ENCODE measurements at places on chromosomes 2 and 18.

GRCh38 chr2:172488556-172488955 is 61.2 kb downstream of the ITGA6 start:
- no peak for DNase-seq

- DNase-seq = no peak
Measured at GRCh38 chr2:112879491-112880041, 31.4 kb upstream of the IL37 start.

GRCh38 chr2:10887476-10887875 is 24.3 kb upstream of the KCNF1 start:
- peak; percentile 2 for DNase-seq

DNA sequence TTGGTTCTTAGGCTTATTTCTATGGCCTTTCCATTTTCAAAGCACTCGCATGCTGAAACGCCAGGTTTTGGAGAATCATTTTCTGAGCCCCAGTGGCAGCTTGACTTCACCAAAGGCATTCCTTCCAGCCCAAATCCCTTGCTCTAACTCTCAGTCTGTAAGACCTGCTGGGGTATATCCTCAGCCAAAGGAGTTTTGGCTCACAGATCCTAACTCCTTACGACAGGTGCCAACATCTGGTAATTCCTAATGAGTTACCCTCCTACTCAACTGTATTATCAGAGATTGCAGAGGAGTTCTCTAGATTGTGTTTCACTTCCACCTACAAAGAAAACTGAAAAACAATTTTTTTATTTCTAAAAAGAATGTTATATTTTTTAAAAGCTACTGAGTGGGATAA is 79.0 kb upstream of the RAB27B start:
- DNase-seq = no peak

- DNase-seq = no peak
Measured at GRCh38 chr2:9174771-9175437, 31.7 kb upstream of the ASAP2 start.

GRCh38 chr18:3603421-3604234 is 153.7 kb downstream of the TGIF1 start:
- DNase-seq = no peak

DNA sequence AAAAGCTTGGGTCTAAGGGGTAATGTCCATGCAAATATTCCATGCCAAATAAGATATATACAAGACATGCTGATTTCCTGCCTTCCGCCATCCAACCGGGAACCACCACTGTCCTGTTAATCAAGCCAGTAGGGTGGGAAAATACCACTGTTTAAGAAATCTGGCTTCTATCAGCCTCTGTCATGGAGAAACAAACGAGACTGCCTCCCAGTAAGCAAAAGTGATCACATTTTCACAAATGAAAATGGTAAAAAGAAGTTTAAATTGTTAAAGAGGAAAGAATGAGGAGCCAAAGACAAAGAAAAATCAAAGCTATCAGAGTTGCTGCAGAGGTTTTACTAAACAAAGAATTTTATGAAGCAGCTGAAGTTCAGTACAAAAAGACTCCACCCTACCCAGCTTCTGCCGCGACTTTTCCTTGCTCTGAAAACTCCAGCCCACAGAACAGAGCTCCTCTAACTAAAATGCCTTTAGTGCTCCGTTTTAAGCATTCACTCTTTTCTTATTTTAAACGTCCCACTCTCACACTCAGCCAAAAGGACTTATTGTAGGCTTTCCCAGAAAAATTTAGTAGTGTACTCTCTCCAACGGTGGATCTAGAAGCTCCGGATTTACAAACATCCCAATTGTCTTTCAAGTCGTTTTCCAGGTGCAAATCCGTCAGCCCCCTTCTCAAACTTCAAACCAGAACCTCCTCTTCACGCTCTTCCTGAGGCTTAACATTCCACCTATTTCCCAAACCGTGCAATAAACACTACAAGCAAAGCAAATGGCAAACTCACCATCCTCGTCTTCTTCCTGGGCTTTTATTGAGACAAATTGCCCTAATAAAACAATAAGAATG is 613 bp downstream of the COL5A2 start:
- DNase-seq = no peak

- no peak for DNase-seq
Measured at GRCh38 chr2:214651451-214651850, 158.0 kb downstream of the BARD1 start.

DNA sequence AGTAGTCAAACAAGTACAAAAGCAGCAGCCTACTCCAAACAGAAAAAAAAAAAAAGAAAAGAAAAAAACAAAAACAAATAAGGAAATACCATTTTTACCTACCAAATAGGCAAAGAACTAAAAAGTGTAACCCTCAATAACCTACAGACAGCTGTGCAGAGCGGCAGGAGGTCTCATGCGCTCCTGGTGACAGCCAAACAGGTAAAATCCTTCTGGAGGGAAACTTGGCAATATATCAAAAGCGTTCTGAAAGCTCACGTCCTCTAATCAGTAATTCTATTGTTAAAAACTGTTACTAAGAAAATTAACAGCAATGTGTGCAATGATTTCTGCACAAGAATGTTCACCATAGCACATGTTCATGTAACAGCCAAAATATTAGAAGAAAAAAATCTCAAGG is 105.6 kb downstream of the AFF3 start:
- DNase-seq = no peak

DNA sequence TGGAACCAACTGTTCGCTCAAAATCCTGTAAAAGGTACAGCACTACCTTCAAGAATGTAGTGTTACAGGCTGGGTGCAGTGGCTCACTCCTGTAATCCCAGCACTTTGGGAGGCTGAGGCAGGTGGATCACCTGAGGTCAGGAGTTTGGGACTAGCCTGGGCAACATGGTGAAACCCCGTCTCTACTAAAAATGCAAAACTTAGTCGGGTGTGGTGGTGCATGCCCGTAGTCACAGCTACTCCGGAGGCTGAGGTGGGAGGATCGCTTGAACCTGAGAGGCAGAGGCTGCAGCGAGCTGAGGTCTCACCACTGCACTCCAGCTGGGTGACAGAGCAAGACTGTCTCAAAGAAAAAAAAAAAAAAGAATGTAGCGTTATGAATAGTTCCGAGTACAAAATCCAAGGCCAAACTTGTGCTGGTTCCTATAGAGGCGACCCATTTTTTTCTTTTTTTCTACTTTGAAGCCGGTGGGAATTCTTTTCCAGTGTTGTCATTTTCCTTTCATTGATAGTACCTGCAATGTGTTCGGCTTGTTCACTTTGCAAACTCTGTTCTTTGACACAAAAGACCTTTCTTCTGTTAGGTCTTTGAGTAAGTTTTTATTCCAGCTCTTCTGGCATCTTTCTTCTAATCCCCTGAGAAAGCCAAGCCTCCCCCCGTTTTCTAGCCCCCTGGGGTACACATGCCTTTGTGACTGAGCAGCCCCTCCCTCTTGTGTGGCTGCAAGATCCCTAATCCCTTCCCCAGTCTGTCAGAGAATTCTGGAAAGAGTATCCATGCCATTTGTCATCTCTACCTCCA is 25.1 kb downstream of the INPP5D start:
- DNase-seq = no peak

- DNase-seq = no peak
Measured at GRCh38 chr2:45013229-45014015, 4.2 kb upstream of the SIX2 start.

GRCh38 chr18:13369756-13370510 is 151.4 kb downstream of the LDLRAD4 start:
- DNase-seq = no peak

- DNase-seq = no peak
Measured at GRCh38 chr18:58222432-58223125, 178.6 kb downstream of the NEDD4L start.

DNA sequence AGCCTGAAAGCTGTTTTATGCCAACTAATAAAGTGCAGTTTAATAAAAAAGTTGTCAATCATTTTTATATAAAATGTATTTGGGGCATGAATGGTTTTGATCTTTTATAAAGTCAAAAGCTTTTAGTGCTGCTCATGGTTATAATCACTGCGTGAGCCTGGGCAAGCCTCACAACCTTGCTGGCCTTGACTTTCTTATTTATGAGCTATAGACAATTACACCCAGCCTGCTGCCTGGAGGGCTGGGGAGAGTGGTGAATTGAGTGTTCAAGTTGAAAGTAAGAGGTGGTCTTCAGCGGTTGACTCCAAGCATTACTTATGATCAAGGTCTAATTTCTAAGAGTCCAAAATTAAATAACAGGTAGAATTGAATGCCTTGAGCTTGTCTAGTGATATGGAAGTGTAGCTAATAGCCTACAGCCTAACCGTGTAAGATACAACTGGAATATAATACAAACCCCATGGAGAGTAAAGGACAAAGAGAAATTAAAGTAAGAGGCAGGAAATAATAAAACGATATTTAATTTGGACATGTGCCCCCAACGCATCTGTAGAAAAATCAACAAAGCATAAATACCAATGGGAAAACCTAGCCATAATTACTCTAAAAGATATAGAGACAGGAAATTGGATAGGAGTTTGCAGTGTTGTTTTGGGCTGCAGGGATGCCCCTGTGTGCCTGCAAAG is 106.0 kb upstream of the CYP1B1 start:
- no peak for DNase-seq

DNA sequence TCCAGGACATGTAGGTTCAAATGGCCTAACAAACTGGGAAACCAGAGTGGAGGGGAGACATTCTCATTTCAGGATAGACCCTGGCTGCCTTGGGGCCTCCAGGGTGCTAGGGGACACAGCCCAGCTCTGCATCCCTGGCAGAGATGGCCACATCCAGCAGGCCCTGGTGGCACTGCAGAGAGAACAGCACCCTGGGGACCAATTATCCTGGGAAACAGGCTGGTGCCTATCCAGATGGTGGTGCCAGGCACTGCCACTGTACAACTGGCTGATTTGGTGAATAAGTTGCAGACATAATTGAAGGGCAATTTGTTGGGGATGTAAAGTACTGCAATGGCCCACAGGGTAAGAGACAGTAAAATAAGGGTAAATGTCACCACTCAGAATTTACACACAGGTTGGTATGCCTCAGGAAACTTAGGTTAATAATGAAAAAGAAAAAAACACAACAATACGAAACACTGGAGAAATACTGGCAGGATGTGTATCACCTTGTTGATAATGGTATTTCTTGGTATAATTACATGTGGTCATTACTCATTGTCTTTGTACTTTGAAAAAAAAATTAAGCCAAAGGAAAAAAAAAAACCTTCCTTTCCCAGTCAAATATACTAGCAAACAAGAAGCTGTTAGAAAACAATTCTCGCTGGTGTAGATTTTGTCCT is 12.8 kb upstream of the SFTPB start:
- DNase-seq = no peak

DNA sequence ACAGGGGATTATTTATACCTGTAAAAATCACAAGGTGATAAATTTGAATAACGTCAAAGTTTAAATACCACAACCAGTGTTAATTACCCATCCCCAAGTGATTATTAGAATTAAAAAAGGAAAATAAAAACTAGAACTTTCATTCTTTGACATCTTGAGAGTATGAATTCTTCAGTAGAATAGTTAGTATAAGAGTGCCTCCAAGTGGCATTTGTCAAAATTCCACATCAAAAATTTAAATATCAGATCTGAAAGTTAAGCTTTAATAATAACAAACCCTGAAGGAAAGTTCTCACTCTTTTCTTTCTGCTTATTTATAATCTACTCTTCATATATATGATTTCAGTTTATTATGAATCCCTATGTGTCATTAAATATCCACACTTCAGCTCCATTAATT is 273.7 kb upstream of the KYNU start:
- no peak for DNase-seq

GRCh38 chr2:3759331-3759730 is 56.0 kb downstream of the DCDC2C start:
- no peak for DNase-seq

DNA sequence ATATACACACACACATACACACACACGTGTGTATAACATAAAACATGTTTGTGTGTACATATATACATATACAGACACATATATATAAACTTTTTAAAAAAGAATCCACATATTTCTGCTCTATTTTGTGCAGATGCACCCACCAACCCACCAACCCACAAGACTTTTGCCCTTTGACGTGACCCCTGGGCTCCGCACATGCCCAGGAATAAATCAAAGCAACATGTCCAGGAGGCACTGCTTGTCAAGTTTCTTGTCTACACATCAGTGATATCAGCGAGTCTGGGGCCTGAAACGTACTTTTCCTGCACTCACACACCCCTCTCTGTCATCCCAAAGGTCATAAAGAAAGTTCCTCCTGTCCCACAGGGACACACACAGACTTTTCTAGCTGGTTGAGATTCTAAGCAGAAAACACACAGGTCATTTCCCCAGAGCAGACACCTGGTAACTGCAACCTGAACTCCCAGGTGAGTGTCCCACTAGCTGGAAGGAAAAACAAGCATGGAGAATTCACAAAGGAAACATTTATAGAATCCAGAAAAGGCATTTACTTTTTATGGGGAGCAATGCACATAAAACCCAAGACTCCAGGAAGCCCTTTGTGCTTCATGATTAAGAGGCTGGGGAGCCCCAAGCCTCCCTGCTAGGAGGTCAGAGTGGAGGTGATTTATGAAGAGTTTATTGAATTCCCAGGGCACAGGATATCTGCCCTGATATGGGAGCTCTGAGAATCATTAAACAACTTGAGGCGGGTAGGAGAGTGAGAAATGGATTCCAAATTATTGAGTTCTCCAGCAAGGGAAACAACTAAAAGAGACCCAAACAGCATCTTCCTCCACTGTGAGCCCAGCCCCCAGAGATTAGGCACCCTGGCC is 211.6 kb downstream of the MGAT5 start:
- peak; percentile 45 for DNase-seq

GRCh38 chr2:40289771-40290404 is 162.0 kb downstream of the SLC8A1 start:
- DNase-seq = no peak

All from type B pancreatic cell (in vitro differentiated cells).